ENCODE measurements at places on chromosomes 13 and 19.

- no peak for DNase-seq
These were observed 321.7 kb downstream of the DCT start for GRCh38 chr13:94157705-94158218.

DNA sequence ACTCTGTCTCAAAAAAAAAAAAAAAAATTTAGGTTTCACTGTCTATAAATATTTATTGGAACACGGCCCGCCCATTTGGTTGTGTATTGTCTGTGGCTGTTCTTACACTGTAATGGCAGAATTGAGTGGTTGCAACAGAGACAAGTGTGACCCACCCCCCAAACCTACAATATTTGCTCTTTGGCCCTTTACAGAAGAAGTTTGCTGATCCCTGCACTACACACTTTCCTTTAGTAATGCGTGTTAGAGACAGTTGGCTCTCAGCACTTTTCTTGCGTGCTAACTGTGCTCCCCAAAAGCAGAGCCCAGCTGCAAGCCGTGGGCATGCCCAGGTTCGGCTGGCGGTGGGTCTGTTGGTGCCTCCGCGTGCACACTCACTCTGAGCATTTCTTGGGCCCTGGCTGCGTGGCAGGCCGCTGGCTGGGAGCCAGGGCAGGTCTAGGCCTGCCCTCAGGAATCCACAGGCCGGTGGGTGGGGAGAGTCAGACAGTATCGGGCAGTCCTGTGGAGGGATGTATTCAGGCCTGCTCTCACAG lies 72.6 kb downstream of the SIPA1L3 start:
- no peak for DNase-seq

DNA sequence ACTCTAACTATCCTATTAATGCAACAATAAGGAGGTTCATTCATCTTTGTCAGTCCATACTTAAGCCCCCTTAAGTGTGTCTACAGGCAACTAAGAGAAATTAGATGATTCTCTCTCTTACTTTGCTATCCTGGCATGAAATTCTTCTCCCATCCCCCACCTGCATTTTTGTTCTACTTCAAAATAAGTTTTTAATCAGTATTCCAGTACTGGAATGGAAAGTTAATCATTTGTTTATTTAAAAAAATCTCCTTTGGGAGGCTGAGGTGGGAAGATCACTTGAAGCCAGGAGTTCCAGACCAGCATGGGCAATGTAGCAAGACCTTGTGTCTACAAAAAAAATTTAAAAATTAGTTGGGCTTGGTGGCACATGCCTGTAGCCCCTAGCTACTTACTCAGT lies 222.1 kb downstream of the MZT1 start:
- no peak for DNase-seq

- DNase-seq, result no peak
These were observed 4.6 kb upstream of the ZNF845 start for GRCh38 chr19:53328967-53329366.

- no peak for DNase-seq
These were observed 233.0 kb upstream of the KLF12 start for GRCh38 chr13:74367193-74367592.

- DNase-seq, result no peak
These were observed 252.6 kb upstream of the TSHZ3 start for GRCh38 chr19:31601855-31602254.

DNA sequence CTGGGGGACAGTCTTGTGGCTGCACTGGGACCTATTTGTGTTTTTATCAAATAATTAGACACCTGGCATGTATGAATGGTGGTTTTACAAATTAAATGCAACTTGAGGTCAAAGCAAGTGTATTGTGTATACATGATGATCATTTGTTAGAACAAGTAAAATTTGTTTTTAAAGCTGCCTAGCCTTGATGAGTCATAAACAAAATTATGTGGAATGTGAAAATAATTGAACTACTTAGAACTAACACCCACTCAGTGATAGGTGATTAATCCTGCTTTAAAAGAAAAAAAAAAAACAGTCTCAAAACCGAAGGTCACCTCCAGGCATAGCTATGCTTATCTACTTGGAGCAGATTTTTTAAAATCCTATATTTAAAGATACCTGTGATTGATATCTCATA lies 770.3 kb upstream of the SLITRK5 start:
- DNase-seq, result no peak

DNA sequence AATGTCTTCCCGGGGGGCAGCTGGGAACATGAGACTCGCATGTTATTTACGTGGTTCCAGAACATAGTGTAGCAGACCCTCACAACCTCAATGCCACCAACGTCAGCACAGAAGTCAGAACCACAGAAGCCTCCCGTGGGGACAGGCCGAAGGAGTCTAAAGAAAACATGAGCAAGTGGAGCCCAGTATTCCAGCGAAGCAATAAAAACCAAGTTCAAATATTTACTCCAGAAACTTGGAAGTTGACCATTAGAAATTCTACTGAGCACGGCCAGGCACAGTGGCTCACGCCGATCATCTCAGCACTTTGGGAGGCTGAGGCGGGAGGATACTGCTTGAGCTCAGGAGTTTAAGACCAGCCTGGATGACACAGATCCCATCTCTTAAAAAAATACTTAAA lies 17.9 kb upstream of the ATP8B3 start:
- no peak for DNase-seq

GRCh38 chr19:31349160-31349881 lies at the start of gene TSHZ3:
TSHZ3 (minus strand) TSS chr19:31349436; CDS start chr19:31349219, 217 bp downstream.
- DNase-seq, result no peak

DNA sequence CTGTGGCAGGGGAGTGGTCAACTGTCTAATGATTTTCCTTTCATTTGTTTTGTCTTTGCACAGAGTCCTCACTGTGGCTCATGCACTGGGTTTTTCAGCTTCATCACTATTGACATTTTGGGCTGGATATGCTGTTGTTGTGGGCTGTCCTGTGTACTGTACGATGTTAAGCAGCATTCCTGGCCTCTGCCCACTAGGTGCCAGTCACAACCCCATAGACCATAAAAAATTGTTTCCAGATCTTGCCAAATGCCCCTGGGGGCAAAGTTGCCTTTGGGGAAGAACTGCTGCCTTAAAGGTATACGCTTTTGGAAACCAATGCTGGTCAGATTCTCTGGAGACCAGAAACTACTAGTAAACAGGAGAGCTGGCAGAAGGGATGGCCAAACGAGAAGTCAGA lies 310.4 kb downstream of the SPRY2 start:
- no peak for DNase-seq

DNA sequence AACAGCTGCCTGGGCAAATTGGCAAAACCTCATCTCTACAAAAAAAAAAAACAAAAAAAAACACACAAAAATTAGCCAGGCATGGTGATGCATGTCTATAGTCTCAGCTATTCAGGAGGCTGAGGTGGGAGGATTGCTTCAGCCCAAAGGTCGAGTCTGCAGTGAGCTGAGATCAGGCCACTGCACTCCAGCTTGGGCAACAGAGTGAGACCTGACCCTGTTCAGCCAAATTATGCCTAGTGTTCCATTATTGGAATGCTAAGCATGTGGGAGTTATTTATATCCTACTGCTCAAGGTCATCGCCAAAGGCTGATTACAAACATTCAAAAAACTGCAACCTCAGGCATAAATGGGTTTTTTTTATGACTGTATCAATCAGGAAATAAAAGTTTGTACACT lies 1251.0 kb upstream of the PCDH9 start:
- DNase-seq, result no peak

GRCh38 chr19:10007371-10008183 lies 2.7 kb downstream of the COL5A3 start:
- DNase-seq, result no peak

DNA sequence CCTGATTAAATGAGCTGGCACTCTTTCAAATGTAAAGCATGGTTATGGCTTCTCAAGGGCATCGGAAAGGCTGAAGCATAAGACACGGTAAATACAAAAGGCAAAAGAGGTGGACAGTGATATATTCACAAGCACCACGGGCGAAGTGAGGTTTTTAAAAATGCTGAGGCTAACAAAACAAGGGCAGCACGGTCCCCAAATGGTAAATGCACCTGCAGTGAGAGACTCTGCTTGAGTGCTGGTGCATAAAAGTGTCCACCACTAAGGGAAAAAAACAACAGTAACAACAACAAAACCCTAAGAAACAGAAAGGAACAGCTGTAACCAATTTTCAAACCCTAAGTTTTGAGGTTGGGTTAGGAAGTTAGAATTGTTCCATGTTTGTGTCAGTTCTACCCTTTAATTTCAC lies 234.9 kb downstream of the PCDH9 start:
- DNase-seq, result no peak

DNA sequence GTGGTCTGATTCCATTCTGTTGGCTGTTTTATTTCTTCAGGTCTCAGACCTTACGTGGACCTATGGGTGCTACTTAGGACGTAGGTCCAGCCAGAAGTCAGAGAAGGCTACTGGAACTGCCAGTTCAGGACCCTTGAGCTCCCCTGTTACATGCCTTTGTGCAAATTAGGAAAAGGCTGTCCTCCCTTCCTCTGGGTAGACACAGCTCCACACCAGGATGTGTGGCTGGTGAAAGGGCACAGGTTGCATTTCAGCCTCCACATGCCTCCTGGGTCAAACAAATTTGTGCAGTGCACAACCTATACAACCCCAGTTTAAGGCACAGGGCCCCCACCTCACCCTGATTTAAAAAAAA lies 43.9 kb upstream of the MAP3K10 start:
- no peak for DNase-seq

DNA sequence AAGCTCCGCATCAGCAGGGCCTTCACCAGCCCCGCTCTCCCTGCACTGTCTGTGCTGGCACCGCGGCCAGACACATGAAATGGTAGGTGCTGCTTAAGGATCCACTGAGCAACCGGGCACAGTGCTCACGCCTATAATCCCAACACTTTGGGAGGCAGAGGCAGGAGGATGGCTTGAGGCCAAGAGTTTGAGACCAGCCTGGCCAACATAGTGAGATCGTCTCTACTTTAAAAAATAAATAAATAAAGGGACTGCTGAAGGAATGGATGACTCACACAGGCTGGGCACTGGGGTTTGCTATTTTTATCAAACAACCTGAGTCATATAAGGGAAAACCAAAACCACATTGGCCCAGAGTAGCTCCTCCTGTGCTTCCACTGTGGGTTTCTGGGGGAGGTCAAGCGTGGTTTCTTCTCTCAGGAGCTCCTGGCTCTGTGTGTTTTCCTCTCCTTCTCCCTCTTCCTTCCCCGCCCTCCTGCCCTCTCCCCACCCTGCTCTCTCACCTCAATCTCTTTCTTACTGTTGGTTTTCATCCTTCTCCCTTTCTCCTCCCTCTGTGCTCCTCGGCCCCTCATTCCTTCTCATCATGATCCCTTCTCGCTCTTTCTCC lies 21.3 kb downstream of the VRK3 start:
- DNase-seq, result peak; percentile 13

DNA sequence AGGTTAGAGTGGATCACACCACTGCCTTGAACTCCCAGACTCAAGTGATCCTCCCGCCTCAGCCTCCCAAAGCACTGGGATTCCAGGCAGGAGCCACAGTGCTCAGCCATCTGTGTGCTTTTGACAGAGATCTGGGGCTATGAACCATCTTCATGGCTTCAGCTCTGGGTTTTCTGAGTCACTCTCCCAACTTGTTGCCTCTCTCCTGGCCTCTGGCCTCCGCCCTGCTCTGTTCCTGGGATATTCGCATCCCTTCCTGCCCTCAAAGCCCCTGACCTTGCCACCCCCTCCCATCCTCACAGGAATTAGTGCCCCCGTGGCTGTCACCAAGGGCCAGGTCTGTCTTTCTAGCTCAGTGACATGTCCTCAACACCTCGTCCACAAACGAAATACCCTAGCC lies 5.7 kb upstream of the GMIP start:
- DNase-seq, result no peak

- peak; percentile 40 for DNase-seq
These were observed 661 bp upstream of the MIR17HG start for GRCh38 chr13:91346850-91347201.

DNA sequence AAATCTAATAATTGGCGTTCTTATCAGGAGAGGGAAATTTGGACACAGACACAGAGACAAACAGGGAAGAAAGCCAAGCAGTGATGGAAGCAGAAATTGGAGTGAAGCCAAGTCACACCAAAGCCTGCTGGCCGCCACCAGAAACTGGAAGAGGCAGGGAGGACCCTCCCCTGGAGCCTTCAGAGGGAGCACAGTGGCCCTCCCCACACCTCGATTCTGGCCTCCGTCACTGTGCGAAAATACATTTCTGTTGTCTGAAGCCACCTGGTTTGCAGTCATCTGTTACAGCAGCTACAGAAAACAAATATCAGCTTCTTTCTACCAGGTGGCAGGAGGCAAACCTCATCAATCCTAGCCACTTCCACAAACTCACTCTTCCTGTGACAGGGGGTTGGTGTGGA lies 8.3 kb upstream of the TLE6 start:
- DNase-seq, result no peak

DNA sequence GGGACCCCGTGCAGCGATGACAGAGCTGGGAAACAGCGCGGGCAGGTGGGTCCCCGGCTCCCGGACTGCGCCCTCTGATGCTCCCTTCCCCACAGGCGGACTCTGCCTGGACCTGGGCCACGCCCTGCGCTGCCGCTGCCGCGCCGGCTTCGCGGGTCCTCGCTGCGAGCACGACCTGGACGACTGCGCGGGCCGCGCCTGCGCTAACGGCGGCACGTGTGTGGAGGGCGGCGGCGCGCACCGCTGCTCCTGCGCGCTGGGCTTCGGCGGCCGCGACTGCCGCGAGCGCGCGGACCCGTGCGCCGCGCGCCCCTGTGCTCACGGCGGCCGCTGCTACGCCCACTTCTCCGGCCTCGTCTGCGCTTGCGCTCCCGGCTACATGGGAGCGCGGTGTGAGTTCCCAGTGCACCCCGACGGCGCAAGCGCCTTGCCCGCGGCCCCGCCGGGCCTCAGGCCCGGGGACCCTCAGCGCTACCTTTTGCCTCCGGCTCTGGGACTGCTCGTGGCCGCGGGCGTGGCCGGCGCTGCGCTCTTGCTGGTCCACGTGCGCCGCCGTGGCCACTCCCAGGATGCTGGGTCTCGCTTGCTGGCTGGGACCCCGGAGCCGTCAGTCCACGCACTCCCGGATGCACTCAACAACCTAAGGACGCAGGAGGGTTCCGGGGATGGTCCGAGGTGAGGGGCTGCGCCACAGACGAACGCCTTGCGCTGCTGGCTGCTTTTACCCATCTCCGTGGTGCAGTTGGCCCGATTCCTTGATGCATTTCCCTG lies 7.8 kb upstream of the SELENOV start:
- peak; percentile 34 for DNase-seq

- DNase-seq, result no peak
These were observed 130.1 kb downstream of the ZDHHC20 start for GRCh38 chr13:21328836-21329477.

All from activated T-helper 9 cell treated with anti-CD3 and anti-CD28 coated beads, Interleukin-2, amount 50 U/mL, for 16 hours (primary cell).